Skin of body (tissue), 3 donors: ENCODE measurements at places on chromosomes 12 and 14.
A peak's percentile ranks its signal among the peaks of the same experiment; 100 is the strongest.

DNA sequence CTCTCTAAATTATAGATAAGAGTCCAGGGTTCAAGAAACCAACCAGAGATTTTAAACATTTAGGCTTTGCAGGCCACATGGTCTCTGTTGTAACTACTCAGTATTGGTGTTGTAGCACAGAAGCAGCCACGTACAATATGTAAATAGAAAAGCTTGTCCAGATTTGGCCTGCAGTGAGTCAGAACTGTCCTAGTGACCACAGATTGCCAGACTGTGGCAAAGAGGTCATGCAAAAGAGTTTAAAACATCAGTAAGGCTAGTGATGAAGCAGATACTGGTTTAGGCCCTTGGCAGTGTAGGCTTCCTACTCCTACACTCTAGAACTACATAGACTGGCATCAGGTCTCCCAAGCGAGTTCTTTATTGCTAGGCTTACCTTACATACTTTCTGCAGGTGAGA lies 117.6 kb upstream of the GARIN6 start:
- no peak for DNase-seq

- DNase-seq: no peak
Observed at GRCh38 chr12:26771861-26772260, 61.1 kb downstream of the ITPR2 start.

GRCh38 chr12:71799106-71799505 lies 40.5 kb upstream of the TBC1D15 start:
- peak; percentile 13 for DNase-seq

GRCh38 chr14:68476212-68477109 lies 316.4 kb downstream of the ZFP36L1 start:
- no peak for DNase-seq

DNA sequence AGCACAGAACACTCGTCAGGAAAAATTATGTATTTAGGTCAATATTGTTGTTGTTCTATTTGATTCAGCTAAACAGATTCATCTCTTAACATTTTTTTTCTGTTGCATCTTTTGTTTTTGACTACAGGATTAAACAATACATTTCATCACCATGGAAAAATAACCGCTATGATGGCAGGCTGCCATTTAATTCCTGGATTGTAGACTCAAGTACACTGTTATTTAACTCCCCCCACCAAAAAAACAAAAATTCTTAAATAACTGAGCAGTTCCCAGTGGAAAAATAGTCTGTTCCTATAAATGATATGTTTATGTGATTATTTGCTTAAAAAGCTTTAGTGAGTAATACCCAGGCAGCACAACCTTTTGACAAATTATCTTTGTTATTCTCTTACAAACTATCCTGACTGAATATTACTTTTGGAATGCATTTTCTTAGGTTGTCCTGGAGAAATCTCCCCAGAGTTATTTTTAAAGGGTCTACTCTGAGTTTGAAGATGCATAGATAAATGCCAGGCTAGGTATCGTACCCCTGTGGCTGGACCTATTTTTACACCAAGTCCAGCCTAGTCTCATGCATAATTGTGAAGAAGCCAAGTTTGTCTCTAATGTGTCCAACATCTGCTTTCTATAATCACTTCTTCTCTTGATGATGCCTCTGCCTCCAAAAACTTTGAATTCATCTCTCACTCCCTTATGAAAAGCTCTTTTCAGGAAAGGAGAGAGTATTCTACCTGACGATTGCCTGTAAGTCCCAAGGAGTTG lies 3.7 kb downstream of the KERA start:
- DNase-seq: peak; percentile 95
